ENCODE measurements at places on chromosomes 3 and 15.
A peak's percentile ranks its signal among the peaks of the same experiment; 100 is the strongest.

DNA sequence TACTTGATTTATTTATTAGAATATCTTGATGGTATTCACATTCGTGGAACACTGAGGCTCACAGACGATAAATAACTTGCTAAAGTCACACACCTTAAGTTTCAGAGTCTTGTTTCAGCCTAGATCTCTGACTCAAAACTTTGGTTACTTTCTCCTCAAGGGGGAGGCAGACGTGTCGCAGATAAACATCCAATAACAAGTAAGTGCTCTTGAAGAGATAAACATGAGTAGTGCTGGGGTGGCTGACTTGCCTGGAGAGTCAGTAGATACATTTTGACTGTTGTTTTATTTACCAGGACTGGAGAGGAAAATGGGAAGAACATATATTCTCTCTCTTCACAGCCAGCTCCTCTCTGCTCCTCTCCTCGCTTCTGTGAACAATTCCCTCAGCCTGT is 31.3 kb downstream of the FBXO45 start:
- DNase-seq = no peak

DNA sequence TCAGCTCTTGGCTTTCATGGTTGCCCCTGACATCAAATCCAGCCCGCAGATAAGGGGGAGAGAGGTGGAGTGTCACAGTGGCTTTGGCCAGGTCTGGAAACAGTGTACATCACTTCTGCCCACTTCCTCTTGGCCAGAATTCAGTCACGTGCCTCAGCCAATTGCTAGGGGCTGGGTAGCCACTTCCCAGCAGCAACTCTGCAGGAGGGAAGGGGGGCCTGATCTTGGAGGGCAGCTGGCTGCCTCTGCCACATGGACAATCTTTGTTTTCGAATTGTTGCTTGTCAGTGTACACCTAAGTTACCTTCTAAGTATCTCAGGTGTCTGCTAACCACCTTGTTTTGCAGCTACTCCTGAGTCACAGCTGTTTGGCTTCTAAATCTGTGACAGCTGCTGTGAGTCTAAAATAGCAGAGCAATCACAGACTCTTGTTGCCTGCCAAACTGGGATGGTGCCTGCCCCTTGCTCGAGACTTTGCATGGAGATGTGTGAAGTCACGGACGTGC is 41.0 kb upstream of the LIMD1 start:
- no peak for DNase-seq

DNA sequence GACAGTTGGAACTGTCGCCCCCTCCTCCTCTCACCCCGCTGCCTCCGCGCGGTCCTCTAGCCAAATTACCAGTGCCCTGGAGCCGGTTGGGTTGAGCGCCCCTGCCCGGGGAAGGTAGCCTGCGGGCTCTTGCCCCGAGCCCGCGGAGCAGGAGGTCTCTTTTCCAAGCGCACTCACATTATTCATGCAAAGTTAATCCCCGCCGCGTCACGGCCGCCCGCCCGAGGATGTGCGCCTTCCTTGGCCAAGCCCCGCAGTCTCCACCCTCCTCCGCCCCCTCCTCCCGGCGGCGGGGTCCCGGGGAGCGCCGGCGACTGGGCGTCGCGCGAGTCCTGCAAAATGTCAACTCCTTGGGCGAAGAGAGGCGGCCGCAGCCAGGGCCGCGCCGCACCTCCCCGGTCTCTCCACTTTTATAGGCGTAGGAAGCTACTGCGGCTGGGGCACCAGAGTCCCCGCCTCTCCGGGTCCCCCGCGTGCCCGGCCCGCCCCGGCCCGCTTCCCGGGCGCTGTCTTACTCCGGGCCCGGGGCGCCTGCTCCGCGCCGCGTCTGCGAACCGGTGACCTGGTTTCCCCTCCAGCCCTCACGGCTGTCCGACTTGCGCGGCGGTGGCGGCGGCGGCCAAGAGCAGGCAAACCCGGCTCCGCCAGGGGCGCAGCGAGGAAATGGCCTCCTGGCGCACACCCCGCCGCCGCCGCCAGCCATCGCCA is at the start of gene THRB:
THRB (minus strand) TSS at position 233 of the 708 bp plus-strand sequence.
- no peak for DNase-seq

DNA sequence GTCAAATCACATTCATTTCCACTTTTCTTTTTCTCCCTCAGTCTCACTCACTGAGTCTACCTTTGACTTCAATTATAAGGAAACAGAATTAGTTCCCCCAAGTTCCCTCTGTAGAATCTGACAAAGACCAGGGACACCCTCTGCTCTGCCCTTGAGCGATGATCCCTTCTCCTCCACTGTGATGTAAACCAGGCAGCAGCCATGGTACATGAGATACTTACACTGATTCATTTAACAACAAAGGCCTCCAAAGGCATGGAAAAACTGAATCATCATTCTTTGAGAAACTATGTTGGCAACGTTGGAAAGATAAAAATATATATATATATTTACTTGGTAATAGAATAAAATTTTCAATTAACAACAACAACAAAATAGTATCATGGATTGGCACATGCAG is 84.1 kb downstream of the P3H2 start:
- no peak for DNase-seq

DNA sequence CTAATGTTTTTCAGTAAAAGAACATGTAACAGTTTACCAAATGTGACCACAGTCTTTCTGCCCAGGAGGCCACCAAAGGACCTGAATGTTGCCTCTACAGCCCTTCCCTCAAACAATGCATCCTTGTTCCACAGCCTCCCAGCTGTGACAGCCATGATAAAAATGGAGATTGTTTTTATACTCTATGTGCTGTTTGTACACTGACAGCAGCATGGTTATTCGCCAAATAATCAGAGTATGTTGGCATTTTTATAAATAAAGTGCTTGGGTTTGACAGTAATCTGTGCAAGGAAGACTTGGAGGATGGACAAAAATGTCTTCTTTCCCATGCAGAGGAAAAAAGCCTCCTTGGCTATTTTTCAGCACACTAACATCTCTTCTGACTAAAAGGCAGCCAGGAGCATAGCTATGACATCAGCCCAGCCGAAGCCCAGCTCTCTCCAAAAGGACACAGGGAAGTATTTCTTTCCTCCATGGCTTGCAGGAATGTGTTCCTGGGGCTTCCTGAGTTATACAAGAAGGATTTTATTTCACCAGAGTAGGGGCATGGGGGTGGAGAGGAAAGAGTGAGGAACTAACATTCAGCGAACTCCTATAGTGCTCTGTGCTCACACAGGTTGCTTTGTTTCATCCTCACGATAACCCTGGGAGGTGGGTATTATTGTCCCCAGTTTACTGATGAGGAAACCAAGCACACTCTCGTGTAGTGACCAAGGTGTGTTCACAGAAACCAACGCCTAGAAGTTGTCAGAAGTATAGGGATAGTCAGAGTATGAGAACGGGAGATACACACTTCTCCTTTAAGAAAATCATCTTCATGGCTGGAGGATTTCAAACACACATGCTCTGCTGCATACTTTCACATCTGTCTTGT is 339.7 kb downstream of the MECOM start:
- DNase-seq = no peak

DNA sequence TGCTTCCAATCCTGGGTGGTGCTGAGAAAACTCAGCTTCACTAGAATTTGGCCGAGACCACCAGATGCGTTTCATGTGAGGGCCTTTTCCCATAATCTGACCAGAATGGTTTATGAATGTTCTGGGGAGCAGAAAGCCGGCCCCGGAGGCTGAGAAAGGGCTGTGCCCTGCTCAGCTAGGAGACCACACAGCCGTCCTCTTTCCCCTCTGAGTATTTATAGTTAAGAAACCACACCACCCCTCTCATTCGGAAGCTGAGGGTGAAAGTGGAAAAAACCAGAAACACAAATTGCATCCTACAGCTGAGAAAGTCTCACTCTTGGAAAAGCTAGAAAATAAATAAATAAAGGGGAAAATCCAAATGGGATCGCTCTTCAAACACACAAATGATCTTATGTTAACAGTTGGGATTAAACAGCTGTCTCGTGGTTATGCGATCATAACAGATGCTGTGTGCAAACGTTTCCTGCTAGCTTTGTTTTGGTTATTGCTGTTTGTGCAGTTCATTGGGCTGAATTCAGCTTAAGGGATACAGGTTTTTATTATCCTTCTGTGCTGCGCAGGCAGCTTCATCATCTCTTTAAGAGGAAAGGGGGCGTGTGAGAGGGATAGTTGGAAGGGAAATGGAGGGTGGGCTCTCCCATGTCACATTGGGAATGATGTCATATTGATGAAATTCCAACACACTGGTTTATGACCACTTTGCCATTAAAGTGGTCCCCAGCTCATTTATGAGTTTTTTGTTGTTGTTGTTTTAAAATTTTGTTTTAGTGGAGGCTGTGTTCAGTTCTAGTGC is 1026.2 kb upstream of the NR2F2 start:
- no peak for DNase-seq

GRCh38 chr3:29083676-29084075 is 197.2 kb upstream of the RBMS3 start:
- no peak for DNase-seq

GRCh38 chr15:77870195-77871065 is 207.1 kb downstream of the TBC1D2B start:
- DNase-seq = peak; percentile 21

GRCh38 chr3:99842826-99843589 is 25.3 kb downstream of the CMSS1 start:
- no peak for DNase-seq

DNA sequence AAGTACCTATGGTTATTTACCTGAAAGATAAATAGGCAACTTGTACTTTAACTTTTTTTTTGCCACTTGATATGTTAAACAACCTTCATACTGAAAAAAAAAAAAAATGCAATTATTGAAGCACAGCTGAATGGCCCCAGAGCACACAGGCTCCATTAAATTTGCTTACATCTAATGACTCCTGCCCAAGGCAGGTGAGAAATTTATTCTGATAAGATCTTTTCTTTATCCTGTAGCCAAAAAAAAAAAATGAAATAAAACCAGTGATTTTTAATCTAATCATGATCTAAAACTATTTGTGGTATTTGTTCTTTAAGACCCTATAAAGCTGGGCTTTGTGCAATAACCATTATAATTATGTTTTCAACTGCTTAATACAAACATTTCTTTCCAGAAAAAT is 115.7 kb downstream of the DPH6 start:
- DNase-seq = no peak

DNA sequence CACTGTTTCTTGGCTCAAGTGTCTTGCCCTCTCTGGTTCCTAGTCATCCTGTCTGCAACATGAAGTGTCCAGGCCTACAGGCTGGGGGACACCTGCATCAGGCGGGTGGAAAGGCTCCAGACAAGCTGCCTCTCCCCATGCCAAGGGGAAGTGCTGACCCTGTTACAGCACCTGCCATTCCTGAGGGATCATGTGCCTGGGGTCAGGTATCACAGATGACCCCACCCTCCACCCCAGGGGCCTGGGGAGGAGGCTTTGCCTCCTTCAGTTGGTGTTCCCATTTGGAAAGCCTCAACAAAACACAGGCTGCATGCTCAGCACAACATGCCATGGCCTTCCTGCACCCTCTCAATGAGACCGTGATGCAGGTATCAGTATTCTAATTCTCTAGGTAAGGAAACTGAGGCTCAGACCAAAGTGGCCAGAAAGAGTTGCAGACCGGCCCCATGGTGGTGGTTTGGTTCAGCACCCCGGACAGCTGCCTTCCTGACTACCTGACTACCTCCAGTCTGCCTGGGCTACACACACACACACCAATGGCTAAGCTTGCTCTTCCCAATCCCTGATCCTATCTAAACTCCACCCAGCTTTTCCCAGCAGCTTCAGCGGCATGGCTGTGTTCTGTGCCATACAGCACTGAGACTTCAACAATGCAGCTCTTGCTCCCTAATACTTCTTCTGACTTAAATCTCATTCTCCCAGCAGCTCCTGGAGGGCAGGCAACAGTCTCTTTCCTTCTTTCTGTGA is 69.7 kb upstream of the LINGO1 start:
- no peak for DNase-seq

GRCh38 chr15:42058791-42059190 is 35.6 kb downstream of the PLA2G4D start:
- DNase-seq = no peak

DNA sequence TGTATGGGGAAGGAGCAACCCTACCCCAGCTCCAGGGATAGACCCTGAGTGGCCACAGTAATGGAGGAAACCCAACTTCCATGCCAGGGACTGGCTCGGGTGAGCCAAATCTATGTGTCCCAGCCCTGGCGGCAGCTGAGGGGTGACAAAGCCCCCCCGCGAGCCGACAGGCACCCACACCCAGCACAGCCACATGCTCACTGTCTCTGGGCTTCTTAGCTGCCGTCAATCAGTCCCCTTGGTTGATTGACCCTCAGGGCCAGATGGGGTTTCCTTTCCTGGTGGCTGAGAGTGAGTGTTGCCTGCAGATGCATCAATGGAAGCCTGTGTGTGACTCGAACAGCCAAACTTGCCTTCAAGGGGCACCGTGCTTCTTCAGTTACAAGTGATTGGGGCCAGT is 2.1 kb upstream of the OCA2 start:
- DNase-seq = no peak

GRCh38 chr3:141306922-141307321 is 61.4 kb upstream of the ZBTB38 start:
- peak; percentile 63 for DNase-seq

DNA sequence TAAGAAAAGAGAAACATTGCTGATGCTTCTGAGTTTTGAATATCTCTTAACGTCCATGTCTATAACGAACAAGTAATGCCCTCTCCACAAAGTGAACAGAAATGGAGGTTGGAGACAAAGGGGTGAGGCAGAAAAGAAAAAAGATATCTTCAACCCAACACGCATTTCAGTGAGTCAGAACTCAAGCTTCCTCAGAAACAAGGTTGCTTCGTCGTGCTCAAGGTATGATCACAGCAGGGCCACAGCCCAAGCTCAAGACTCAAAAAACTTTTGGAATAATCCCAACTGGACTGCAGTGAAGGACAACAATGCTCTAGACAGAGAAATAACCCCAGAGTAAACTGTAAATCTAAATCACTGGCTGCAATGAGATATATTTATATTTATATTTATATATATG is 18.9 kb downstream of the WNT5A start:
- no peak for DNase-seq

- DNase-seq = no peak
Observed at GRCh38 chr3:40717471-40717870, 192.7 kb downstream of the ZNF621 start.

DNA sequence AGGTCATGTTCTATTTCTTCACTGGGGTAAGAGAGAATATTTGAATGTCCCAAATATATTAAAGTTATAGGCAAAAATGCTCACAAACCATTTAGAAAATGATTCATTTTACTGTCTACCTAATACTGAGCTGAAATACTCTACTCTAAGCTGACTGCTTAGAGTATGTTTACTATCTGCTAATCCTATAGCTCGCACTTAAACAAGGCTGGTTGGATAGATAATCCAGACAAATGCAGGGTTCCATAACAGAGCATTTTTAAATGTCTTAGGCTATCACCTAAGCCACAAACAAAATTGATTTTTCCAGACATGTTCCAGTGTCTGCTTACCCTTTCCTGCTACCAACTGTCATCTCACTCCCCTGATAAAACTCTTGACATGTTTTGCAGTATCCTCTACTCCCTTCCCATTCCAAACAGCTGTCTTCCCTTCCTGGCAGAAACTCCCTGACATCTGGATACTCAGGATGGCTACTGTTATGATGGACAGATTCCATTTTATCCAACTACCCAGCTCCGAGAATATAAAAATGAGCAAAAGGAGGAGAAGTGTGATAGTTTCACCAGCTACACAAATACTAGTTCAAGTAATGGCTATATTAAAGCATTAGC is 1034.7 kb downstream of the FHIT start:
- no peak for DNase-seq
